Stimulated activated CD4-positive, alpha-beta T cell treated with anti-CD3 and anti-CD28 coated beads, Interleukin-1b, Interleukin-23, amount 100 ng/mL, for 4 hours (primary cell): ENCODE measurements at places on chromosomes 2 and 18.

DNA sequence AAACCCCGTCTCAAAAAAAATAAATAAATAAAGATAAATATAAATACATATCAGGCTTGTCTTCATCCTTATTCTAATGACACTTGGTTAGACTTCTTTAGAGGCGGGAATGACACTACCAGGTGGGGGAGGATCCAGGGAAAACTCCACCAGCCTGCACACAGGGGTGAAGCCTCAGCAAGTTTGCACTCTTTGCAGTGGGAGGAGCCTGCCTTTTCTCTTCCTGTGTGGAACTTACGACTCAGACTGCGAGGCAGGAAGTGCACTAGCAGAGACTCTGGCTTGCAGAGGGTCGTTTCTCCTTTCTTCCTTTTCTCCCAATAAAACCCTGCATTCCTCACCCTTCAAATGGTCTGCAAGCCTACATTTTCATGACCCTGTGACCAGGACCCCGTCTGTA, 153.6 kb upstream of the CBLN2 start:
- DNase-seq, result no peak

DNA sequence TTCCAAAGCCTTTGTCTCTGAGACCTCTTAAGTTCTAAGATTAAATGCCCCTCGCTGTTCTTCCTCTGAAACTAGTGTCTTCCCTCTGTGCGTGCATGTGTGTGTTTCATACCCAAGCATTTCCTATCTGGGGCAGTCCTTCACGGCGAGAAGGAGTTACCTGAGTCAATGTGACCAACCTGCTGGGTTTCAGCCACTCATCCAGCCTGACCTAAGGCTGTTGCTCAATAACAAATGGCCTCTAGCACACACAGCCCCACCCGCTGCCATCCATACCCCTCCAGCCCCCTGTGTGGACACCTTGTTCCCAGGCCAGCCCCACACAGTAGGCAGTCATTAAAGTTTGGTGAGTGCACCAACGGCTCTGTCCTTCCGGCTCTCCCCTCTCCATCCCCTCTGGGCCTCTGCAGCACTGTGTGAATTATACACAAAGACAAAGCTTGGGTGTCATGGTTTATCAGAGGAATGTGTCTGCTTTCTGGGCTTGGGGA, 53.8 kb upstream of the FOSL2 start:
- DNase-seq, result no peak

GRCh38 chr2:224175538-224175937, 136.5 kb upstream of the SERPINE2 start:
- no peak for DNase-seq

DNA sequence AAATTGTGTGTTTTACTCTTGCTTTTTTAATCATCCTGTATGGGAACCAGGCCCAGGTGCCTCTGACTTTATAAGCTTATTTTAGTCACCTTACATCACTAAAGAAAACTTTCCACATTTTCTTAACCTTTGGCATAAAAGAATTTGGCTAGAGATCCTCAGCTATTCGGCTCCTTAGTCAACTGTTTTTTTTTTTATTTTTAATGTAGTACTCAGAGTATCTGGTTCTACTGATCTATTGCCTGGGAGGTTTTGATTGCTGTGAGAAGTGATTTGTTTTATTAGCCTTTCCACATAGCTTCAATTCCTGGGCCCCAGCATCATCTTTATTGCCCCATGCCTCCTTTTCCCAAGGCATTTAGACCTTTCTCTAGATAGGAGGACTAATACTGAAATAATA, 121.0 kb downstream of the MYO1B start:
- DNase-seq, result no peak

DNA sequence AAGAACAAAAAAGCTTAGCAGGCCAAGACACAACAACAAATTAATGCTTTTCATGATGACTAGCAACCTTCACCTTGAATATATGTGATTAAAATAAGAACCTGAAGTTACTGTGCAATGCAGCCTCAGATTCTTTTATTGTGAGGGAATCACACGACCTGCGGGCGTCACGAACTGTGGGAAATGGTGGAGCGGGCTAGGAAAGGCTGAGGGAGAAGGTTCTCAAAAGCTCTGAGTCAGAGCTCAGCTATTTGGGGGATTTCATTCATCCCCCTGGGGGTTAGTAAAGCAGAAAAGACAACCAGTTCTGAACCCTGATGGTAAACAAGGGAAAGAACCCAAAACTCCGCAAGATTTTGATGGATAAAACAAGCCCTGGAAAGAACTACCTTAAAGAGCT, 89.3 kb upstream of the NCKAP5 start:
- no peak for DNase-seq

DNA sequence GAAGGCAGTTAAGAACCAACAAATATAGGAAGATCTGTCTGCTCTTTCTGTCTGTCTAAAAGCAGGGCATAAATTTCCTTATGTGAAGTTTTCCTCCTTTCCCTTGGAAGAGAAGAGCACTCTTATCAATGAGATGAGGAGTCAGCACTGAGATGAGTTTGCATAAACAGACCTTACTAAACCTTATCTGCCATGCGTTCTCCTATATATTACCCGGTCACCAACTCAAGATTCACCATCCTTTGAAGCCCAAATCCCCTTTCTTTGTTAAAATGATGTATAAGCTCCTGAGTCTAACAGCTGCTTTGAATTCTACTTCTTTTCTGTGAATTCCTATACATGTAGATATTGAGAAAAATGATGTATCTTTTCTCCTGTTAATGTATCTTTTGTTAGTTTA, 65.5 kb upstream of the FHL2 start:
- no peak for DNase-seq

DNA sequence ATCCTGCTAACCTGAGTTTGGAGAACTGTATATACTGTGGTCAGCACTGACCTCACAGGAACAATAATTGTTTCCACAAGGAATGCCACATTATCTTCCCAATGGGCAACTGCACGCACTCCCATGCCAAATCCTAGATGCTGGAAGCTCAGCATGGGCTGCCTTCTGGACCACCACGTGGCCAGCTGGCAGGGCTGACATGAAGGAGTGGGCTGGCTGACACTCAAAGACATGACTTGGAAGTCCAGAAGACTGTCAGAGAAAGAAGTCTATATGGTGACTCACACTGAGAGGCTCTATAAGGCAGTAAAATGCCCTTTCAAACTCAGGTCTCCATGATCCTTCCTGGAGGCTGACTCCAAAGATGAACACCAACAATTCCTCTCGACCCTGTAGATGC, 98.4 kb upstream of the RNF152 start:
- no peak for DNase-seq

- DNase-seq, result no peak
Observed at GRCh38 chr2:60483401-60483800, 70.1 kb downstream of the BCL11A start.

- DNase-seq, result no peak
Observed at GRCh38 chr2:141062031-141062430, 1068.8 kb downstream of the LRP1B start.

DNA sequence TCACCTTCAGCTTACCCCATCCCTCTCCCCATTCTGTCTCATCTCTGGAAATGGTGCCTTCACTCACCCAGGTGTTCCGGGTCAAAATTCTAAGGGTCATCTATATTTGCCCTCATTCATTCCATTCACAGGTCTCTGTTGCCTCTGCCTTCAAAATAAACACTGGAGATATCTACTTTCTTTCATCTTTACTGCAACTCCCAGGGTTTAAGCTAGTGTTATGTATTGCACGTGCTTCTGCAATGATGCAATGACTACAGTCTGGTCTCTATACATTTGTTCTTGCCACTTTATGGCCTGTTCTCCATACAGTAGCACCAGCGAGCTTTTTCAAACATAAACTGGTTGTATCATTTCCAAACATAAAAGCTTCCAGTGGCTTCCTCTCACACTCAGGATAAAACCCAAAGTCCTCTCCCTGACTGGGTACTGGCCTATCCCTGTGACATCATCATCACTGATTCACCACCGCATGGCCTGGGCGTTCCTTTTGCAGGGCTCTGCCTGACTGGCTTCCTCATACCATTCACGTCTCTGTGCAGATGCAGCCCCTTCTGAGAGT, 14.3 kb downstream of the DSG2 start:
- DNase-seq, result no peak

DNA sequence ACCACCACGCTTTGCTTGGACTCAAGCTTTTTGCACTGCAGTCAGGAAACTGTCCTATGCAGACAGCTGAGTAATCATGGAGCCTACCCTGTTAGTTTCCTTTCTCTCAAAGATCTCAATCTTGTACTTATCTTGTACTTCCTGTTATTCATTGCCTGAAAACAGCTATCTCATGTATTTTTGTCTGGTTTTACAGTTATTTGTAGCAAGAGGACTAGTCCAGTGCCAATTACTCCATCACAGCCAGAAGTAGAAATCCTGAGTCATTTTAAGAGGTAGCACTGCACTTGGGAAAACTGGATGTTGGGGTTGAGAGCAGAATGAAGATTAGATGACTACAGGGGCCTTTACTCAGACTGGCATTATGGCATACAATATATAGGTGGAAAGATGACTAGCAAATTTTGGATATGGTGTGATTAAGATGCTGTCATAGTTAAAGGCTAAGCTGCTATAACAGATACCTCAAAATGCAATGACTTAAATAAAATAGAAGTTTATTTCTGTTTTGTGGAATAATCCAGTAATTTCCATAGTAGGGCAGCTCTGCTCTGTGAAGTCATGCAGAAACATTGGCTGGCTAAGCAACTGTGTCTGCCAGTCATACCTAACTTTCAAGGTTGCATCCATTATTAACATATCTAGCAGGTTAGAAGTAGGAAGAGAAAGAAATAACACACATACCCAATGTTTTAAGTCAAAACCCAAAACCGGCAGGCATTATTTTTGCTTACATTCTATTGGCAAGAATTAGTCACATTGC, 21.1 kb upstream of the CHMP3 start:
- DNase-seq, result no peak

DNA sequence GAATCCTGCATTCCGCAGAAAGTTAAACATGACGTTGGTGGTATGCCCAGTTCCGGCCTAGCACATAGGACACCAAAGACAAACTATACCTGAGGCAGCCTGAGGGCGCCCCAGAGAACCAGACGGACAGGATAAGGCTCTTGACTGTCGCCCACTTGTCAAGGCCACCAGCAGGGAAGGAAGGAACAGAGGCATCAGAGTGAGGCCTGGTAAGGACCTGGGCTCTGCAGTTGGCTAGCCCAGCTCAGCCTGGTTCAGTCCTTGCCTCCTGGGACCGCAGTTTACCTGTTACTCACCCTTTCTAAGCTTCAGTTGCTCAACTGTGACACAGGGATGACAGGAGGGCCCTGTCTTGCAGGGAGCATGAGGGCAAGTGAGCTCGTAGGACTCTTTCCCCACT, 82.1 kb downstream of the ACTR2 start:
- DNase-seq, result no peak

DNA sequence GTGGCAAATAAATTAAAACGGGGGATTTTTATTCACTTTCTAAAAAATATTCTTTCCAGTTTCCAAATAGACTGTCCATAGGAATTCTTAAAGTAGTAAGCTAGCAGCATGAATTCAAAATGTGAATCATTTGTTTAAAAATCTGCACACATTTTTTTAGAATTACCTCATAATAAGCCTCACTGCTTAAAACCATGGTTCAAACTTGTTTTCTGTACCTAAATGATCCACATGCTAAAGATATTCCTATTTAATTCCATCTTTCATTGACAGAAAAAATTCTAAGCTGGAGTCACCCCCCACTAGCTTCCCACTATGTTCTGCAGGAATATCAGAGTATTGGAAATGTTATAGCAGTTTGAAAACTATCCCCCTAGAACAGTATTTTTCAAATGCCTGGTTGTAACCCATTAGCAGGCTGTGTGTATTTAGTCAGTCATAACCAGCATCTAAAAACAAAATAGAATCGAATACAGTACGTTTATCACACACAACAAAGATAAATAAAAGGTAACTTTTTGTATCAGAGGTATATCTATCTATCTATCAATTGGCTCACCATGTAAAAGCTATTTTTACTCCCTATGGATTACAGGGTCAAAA, 11.2 kb upstream of the IKZF2 start:
- DNase-seq, result no peak

DNA sequence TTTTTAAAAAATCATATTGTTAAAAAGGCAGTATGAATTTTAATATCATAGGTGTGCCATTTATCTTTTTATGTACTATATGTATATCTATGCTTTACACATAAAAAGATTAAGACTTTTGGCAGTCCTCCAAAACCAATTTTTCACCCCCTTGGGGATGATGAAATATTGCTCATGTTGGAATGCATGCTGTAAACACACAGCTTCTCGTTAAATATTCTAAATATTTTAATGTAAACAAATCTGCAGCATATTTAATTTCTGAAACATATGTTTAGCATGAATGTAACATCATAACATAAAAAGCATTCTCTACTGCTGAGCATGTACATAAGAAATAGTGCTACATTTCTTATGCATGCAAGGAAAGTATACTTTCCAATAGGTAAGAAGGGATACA, 484.3 kb upstream of the LRATD1 start:
- DNase-seq, result no peak

- DNase-seq, result no peak
Observed at GRCh38 chr2:71070294-71071093, 2.0 kb downstream of the NAGK start.

GRCh38 chr2:37561615-37562569, 109.5 kb downstream of the CDC42EP3 start:
- no peak for DNase-seq

DNA sequence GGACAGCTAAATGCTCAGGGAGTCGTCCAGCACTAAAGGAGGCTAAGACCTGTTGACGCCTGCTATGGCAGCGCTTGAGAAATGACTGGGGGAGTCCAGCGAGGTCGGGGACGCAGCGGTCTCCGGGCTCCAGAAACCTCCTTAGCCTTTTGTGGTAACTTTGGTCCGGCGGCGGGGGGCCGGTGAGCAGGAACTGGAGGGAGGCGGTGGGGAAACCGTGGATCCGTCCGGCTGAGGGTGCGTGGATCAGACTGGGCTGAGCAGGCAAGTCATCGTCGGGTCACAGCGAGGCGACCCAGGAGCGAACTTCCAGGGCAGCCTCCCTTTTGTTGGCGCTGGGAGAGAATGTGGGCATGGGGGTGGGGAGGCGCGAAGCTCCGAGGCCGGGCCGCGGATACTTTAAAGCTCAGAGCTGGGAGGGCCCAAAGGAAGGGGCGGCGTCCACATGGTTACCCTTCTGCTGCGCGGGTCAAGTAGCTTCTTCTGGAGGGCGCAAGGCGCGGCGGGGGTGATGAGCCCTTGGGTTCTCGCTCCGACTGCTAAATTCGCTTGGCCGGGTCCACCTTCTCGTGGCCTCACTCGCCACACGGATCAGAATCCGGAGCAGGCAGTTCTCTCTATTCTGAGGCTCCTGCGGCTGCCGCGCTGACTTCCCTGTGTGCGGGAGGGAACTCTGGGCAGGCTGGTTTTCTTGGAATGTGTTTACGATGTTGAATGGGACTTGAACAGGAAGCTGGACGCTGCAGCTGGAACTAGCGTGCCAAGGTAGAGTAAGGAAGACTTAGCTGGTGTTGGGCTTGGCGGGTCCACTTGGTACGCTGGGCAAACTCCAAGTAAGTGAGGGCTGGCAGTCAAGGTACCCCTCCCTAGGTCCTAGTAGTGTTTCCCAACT, 920 bp downstream of the GULP1 start:
- no peak for DNase-seq

DNA sequence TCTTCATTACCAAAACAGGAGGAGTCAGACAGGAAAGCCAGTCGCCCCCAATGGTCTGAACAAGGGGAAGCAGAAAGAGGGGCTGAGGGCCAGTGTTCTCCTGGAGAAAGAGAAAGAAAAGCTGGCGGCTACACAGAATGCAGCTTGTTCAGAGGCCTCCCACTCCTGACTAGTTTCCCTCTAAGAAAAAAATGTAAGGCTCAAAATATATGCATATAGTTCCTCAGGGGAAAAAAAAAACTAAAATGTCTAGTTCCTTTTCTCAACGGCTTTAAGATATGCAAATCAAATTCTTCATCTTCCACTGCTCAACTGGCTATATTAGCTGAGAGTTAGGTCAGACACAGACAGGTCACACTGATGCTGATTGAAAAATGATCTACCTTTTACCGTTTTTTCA, 18.6 kb downstream of the MBOAT2 start:
- no peak for DNase-seq
